ENCODE measurements at places on chromosomes 6 and 20.
A peak's percentile ranks its signal among the peaks of the same experiment; 100 is the strongest.

- no peak for DNase-seq
Observed at GRCh38 chr6:107611094-107611810, 121.3 kb downstream of the SOBP start.

DNA sequence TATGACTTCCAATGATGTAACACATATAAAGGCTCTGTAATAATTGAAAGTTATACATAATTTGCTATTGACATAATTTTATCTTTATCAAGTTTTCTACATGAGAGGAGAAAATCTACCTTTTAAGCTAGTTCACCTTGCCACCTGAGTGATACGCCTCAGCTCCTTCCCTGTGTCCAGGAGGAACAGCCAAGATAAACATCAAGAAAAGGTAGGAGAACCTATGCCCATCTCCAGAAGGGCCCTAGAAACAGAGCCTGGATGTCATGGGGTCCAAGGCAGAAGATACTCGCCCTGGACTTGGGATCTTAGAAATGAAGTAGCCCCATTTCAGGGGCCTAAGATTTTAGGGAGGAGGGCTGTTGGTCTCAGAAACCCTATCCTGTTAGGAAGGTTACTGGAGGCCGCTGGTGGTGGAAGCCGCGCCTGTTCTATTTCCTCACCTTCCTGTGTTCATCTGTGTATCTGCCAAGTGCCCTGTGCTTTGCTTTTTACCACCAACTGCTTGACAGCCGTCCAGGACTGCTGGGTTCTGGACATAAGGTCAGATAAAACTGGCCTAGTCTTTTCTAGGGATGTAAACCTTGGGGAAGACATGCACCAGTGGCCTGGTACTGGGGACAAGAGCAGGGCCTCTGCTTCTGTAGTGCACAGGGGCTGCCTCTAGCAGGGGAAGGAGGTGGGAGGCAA lies 178.5 kb downstream of the ARID1B start:
- DNase-seq = peak; percentile 89

DNA sequence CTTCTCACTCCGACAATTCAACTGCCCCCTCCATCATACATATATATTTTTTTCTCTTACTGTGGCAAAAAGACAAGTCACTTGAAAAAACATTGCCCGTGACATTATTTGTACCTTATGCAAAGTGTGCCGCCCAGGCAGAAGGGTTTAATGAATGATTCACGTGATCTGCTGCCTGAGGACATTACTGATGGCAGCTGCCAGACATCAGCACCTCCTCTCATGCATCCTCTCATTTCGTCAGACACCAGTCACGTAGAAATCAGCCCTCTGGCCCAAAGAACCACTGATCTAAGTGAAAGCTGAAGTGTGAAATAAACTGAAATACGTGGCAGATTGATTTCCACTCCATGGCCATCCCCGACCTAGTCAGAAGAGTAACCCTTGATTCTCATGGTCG lies 218.8 kb upstream of the PDE10A start:
- no peak for DNase-seq

DNA sequence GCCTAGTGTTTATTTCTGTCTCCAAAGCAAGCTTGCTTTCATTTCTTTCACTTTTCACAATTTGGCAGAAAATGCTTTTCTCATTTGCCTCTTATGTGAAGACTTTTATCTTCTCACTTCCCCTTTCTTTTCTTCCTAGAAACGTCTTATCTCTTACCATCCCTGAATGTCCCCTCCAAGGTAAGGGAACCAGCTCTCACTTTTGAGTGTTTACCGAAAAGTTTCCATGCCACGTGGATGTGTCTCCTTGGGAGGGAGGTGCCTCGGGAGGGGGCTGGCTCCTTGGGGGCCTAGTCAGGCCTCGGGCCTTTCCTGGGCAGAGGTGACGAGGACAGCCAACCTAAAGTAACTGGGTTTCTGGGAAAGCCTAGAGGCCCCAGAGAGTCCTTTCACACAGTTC lies 127.4 kb downstream of the CD24 start:
- DNase-seq = no peak

GRCh38 chr6:110085285-110085684 lies 94.2 kb downstream of the WASF1 start:
- no peak for DNase-seq

Measured in heart left ventricle (tissue), 16 donors.